MV-4-11 (cell line): ENCODE measurements at places on chromosomes 5 and 9.

DNA sequence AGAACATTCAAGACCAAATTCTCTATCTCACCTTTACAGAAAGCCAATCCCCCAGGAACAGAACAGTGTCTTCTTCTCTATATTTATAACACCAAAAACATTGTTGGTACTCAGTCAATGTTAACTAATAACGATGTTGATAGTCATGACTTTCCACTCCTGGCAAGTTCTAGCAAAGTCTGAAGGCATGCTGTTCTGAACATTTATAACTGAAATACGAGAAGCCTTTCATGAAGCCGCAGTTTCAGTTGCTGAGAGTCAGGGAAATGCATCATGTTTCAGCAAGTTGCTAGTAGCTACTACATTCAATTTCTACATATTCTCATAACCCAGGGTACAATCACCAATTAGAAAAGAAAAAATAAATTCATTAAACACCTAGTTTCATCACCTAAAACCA, 301.4 kb downstream of the PDE4D start:
- DNase-seq: no peak

DNA sequence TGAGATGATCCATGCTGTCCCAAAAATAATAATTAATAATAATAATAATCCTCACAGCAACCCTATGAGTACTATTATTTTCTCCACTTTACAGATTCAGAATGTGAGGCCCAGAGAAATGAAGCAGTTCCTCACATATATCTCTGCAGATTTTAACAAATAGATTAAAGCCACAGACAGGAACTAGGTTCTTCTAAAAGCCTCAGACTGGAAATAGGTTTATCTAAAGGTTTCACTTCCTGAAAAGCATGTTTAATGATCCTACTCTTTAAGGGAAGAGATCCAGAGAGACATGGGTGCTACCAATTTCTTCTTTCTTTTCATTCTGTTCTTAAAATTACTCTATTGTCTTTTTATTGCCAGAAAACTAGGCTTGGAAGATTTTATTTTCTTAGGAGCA, 1079.4 kb upstream of the COX7C start:
- DNase-seq: peak; percentile 88

GRCh38 chr5:53249529-53250200, 140.1 kb upstream of the MOCS2 start:
- no peak for DNase-seq

GRCh38 chr9:40884072-40884901, 244.2 kb downstream of the FOXD4L6 start:
- no peak for DNase-seq

DNA sequence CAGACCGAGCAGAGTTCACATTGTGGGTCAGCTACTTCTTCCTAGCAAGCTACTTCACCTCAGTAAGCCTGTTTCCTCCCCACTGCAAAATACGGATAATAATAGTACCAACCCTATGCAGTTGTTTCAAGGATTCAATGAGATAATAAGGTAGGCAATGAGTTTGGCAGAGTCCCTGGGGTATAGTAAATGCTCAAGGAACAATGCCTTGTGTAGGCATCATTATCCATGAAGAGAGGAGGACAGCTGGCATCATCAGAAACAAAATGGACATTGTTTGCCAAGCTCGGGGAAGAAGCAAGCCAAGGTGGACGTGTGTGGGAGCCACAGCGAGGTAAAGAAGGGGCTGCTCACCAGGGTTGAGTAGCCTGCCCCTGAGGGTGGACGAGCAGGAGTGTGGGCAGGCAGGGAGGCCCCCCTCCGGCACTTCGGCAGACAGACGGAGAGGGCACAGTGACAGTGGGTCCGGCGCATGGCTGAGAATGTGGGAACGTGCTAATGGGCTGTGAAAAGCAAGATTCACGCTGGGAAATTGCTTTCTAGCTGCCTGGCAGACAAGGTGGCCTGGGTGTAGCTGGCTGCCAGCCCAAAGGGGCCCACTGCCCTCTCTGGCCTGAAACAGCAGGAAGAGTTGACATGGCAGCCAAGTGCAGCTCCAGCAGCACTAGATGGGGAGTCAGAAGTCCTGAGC, 10.1 kb downstream of the CAMK2A start:
- no peak for DNase-seq

DNA sequence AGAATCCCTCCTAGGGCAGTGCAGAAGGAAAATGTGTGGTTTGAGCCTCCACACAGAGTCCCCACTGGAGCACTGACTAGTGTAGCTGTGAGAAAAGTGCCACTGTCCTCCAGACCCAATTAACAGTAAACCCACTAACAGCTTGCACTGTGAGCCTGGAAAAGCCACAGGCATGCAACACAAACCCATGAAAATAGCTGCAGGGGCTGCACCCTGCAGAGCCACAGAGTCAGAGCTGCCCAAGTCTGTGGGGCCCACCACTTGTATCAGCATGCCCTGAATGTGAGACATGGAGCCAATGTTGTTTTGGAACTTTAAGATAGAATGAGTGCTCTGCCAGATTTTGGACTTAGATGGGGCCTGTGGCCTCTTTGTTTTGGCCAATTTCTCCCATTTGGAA, 119.8 kb upstream of the CDH9 start:
- no peak for DNase-seq

DNA sequence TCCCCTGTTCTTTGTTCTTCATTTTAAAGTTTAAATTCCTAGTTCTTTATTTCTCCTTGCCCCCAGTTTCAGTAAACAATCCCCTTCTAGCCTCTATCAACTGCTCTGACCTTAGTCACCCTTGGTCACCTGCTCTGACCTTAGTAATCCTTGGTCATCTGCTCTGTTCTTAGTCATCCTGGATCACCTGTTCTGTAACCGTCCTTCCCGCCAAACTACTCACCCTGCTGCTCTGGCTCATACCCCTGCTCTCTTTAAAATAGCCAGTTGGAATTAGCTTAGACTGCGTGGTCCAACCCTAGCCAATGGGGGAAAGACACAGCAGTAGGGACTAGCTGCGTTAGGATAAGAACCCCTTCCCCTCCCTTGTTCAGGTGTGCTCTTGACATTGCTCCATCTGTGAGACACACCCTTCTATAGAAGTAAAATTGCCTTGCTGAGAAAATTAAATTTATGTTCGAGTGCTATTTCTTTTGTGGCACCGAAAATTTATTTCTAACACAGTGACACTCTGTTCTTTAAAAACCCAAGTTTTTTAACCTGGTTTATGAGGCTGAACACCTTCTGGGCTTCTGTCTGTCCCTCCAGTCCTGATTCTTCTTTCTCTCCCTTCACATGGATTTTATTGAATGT, 3.8 kb downstream of the PRRC1 start:
- no peak for DNase-seq

GRCh38 chr5:3195994-3196393, 399.6 kb upstream of the IRX1 start:
- no peak for DNase-seq

- peak; percentile 94 for DNase-seq
These were observed 12.5 kb downstream of the WDR70 start for GRCh38 chr5:37391591-37391990.
